ENCODE measurements at places on chromosomes 7 and 10.

DNA sequence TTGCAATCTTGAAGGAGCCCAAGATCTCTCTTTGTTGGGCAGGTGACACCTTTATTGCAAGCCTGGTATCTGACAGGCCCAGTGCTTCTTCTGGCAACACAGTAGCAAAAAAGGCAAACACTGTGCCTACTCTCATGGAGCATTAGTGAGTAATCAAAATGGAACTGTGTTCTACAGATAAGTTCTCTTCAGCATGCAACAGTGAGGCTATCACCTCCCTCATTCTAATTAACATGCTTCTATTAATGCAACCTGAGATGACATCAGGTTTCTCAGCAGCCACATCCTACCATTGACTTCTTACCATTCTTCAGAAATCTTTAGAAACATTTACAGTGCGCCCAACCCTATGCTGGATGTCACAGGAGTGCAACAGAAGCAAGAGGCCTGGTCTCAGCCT lies 77.9 kb upstream of the KCNMA1 start:
- no peak for DNase-seq

GRCh38 chr7:116802746-116803152 lies 59.6 kb upstream of the CAPZA2 start:
- no peak for DNase-seq

GRCh38 chr10:43458227-43458626 lies 21.3 kb downstream of the ZNF487 start:
- no peak for DNase-seq

DNA sequence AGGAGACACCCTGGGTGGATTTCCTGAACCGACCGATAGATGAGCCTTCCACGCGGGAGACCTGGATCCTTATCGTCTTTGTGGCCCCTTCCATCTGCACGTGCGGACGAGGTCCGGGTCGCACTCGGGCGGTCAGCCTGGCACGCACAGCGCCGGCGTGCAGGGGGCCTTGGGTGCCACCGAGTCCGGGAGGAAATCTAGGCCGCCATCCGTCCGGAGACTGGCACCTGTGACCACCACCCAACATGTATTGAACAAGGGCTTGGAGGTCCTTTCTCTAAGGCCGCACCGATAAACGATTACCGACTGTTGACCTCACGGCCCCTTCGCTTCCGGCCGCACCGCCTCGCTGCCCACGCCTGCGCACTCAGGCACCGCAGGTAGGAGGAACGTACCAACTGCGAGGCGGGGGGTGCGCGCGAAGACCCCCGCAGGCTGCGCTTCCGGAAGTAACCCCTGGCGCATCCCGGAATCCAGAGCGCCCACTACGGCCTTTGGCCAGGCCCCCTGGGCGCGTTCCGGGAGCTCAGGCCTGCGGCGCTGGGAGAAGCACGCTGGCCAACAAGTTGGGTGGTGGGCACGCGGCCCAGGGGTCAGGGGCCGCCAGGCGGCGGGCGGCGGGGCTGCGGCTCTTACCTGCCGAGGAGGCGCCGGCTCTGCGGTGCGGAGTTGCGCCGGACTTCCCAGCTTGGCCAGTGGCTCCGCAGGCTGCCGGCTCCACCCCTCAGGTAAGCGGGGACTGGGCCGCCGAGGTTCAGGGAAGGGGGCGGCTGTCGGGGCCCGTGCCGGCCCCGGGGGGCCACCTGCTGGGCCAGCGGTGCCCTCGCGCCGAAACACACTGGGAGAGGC lies at the start of the genes ACTR3C and LRRC61:
TSS of gene ACTR3C (minus strand) at position 713 of the 849 bp plus-strand sequence. CDS start 28,249 bp downstream, outside the sequence.
TSS of gene LRRC61 (plus strand) at position 523 of the 849 bp plus-strand sequence. CDS start 13,507 bp downstream, outside the sequence.
- peak; percentile 48 for DNase-seq

GRCh38 chr7:88202799-88203198 lies 17.0 kb downstream of the SRI start:
- DNase-seq: no peak

- no peak for DNase-seq
These were observed 44.4 kb downstream of the TACC2 start for GRCh38 chr10:122033224-122033926.

DNA sequence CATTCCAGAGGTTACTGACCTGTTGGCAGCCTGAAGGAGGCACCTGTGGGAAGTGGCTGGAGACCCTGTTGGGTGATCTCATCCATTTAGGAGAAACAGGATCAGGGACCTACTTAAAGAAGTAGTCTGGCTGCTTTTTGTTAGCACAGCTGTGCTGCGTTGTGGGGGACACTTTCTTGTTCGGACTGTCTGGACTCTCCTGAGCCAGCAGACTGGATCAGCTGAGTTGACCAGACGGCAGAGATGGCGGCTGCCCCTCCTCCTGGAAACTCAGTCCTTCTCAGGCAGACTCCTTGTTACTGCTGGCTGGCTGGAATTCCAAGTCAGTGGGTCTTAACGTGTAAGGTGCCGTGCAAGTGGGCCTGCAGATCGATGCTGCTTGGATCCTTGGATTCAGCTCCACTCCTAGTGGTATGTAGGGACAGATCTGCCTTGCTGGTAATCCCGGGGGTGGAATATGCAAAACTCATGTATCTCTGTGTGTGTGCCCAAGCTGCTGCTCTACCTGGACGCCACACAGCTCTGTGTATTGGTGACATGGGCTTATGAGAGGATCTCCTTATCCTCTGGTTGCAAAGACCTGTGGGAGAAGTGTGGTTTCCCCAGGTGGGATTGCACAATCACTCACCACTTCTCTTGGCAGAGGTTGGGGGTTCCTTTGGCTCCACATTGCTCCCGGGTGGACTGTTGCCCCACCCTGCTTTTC lies 87.3 kb downstream of the CCSER2 start:
- no peak for DNase-seq

- DNase-seq: no peak
These were observed 236.0 kb upstream of the NRP1 start for GRCh38 chr10:33570495-33570894.

DNA sequence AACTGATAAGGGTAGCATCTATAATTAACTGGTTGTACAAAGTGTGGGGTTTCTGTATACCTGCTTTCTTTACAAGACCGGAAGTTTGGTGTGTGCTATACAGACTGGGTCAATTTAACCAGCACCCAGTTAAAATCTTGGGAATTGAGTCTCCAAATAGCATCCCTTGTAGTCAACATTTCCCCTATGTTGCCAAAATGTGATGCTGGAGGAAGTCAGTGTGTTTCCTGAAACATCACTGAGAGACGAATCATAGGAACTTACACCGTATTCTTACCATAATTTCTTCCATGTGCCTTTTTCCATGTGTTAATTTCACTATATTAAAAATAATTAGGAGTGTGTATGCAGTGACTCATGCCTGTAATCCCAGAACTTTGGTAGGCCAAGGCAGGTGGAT lies 1.7 kb downstream of the AKR1C4 start:
- DNase-seq: no peak

- DNase-seq: no peak
These were observed 7.0 kb upstream of the SFMBT2 start for GRCh38 chr10:7417807-7418206.

- no peak for DNase-seq
These were observed 28.8 kb upstream of the MYH16 start for GRCh38 chr7:99243751-99244337.

DNA sequence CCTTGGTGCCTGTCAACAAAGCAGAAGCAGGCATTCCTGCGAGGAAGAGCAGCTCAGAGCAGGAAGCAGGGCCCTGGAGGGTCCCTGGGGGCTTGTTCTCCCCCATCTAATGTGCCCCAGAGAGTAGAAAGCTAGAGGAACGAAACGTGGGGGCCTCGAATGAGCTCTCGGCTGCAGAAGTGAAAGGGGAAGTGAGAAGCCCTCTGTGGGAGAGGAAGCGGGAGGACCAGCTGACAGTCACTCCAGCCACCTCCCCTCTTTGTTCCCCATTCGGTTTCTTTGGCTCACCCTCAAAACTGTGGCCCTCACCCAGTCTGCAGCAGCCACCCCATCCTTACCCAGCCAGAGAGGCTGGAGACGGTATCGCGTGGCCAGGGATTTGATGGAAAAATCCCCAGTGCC lies 25.0 kb downstream of the C10orf105 start:
- DNase-seq: no peak

- DNase-seq: no peak
These were observed 4.5 kb downstream of the CHST15 start for GRCh38 chr10:124088915-124089314.

GRCh38 chr10:71294856-71295255 lies 24.2 kb upstream of the SLC29A3 start:
- no peak for DNase-seq

GRCh38 chr7:20213378-20213777 lies 3.8 kb downstream of the MACC1 start:
- no peak for DNase-seq

GRCh38 chr7:118075936-118076335 lies 108.0 kb upstream of the LSM8 start:
- no peak for DNase-seq

- no peak for DNase-seq
These were observed 191.1 kb upstream of the TCF7L2 start for GRCh38 chr10:112758961-112759360.

DNA sequence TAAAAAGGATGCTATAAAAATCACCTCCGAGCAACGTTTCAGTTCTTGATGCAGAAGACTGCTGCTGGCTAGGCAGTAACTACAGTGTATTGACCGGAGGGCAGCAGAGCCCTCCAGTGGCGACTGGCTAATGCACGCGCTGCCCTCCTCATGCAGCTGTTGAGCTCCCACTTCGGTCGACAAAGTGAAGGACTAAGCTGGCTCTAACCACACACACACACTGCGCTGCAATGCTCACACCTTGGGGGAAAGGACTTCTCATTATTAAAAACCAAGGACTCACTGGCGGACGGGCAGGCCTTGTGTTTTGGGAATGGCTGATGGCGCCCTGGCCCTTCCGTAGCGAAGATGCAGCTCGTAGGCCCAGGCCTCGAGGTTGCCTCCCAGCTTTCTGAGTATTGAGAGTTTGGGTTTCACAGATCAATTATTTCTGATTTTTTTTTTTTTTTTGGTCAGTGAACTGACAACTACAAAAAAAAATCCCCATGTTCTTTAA lies 120.9 kb upstream of the DIP2C start:
- DNase-seq: no peak

All from T-cell (primary cell).